ENCODE measurements at places on chromosomes 2 and 18.

- DNase-seq = no peak
Observed at GRCh38 chr2:186670831-186671230, 23.0 kb upstream of the FAM171B start.

GRCh38 chr18:2337552-2338141 is 233.7 kb downstream of the METTL4 start:
- DNase-seq = no peak

GRCh38 chr2:232022718-232023117 is 61.2 kb downstream of the DIS3L2 start:
- DNase-seq = no peak

DNA sequence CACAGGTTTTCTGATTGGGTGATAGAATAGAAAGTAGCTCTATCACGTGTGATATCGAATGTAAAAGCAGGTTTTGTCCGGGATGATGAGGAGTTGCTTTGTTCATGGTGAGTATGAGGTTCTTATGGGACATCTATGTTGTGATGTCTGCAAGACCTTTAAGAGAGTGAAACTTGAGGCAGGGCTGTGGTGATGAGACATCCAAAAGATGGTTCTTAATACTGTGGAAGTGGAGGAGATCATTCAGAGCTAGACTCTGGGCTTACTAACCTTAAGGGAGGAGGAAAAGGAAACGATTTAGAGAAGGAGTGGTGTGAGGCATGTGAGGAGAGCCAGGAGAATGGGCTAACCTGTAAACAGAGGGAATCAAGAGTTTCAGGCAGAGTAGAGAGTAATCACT is 92.0 kb downstream of the WDR7 start:
- no peak for DNase-seq

GRCh38 chr2:23480957-23481797 is 96.2 kb downstream of the KLHL29 start:
- no peak for DNase-seq

GRCh38 chr18:68928762-68929675 is 131.1 kb downstream of the CCDC102B start:
- no peak for DNase-seq

GRCh38 chr2:54492335-54492734 is 36.2 kb downstream of the SPTBN1 start:
- DNase-seq = no peak

GRCh38 chr2:104896446-104896845 is 42.5 kb downstream of the POU3F3 start:
- no peak for DNase-seq

DNA sequence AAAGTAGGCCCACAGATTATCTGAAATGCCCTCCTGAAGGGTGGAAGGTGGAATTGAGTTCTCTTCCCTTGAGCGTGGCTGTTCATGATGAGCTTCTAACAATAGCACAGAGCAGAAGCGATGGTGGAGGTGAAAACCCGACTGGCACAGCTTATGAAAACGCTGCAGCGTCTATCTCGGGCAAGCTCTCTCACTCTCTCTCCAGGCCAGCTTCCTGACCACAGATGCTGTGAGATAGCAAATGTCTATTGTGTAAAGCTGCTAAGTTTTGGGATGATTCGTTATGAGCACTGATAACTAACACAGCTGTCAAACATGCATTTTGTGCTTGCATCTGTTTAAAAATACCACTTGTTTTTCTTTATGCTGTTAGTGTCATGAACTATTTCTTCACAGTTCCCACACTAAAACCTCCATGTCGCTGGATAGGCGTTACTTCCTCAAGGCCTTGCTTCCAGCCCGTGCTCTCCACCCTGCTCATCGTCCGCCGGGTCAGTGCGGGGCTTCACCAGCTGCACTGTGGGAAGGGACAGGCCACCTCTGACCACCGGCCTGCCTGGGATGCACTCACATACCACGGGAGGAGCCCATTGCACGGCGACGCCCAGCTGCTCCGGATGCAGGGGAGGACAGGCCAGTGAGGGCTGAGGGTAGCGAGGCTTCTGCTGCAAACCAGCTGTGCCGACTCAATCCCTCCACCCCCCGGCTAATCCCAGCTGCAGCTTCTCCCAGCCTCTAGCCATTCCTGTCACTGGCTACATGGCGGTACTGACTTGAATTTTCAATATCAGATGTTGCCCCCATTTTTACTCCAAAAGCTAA is 60.0 kb upstream of the OTOS start:
- DNase-seq = no peak

DNA sequence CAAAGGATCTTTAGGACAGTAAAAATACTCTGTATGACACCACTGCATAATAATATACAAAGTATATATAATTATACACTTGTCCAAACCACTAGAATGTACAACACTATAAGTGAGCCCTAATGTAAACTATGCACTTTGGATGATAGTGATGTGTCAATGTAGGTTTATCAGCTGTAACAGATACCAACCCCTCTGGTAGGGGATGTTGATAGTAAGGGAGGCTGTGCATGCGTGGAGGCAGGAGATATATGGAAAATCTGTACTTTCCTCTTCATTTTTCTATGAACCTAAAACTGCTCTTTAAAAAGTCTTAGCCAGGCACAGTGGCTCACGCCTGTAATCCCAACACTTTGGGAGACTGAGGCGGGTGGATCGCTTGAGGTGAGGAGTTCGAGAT is 37.5 kb upstream of the SP3 start:
- no peak for DNase-seq

- no peak for DNase-seq
Observed at GRCh38 chr2:239431536-239431935, 30.7 kb upstream of the HDAC4 start.

GRCh38 chr2:180999274-180999964 is 19.0 kb downstream of the UBE2E3 start:
- DNase-seq = no peak

- DNase-seq = peak; percentile 77
Observed at GRCh38 chr2:28810384-28811285, at the start of gene SPDYA. Gene SPDYA (plus strand): TSS chr2:28810834. CDS start chr2:28816015, 5,181 bp downstream.

DNA sequence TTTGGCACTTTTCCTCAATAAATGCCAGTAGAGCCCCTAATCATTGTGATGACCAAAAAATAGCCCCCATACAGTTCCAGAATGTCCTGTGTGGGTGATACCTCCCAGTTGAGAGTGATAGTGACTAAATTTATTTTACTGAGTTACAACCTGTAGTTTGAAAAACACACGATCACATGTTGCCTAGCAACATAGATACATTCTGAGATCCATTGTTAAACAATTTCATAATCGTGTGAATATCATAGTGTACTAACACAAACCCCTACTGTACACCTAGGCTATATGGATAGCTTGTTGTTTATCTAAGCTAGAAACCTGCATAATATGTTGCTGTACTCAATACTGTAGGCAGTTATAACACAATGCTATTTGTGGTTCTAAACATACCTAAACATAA is 30.6 kb downstream of the KCMF1 start:
- no peak for DNase-seq

DNA sequence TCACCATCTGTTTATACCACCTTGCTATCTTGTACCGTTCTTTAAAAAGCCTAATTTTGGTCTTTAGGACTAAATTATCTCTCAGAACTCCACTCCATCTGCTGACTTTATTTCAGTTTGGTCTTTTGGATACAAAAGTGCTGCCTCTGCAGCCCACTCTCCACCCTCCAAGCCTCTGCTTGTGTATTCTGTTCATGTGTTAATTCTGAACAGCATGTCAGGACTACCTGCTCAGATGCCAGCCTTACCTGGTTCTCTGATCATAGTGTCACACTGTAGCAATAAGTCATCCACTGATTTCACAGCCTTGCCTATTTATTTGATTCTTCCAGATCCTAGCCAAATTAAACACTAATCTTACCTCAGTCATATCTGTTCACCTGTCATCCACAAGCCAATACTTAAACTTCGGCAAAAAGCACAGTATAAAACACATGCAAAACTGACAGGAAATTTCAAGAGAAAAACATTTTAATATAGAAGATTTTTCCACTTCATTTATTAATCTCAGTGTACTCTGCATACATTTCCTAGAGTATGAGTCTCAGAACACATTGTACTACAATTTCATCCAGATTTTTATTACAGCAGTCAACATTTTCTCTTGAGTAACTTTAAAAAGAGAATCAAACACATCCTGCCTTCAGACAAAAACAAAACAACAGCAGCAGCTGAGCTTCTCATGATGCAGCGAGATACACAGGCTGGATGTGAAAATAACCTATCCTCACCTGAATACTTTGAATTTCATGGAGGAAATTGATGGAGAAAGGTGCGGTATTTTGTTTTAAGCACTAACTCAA is 64.9 kb downstream of the PPP1R1C start:
- DNase-seq = no peak

DNA sequence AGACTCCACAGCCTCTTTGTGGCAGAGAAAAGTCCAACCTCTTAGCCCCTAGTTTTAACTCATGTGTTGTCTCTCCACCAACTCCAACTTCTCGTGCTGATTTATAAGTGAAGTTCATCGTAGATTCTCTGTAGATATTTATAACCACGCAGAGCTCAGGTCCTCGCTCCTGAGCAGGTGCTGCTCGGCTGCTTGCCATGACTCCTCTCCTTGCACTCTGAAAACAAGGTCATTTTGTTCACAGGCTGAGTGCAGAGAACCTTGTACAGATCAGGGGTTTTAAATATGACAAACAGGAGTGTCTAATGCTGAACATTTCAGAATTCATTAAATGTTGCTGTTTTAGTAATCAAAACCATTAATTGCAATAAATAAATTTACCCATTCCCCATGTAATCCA is 330.8 kb upstream of the GYPC start:
- DNase-seq = no peak

- no peak for DNase-seq
Observed at GRCh38 chr2:168345601-168346000, 98.2 kb upstream of the STK39 start.

DNA sequence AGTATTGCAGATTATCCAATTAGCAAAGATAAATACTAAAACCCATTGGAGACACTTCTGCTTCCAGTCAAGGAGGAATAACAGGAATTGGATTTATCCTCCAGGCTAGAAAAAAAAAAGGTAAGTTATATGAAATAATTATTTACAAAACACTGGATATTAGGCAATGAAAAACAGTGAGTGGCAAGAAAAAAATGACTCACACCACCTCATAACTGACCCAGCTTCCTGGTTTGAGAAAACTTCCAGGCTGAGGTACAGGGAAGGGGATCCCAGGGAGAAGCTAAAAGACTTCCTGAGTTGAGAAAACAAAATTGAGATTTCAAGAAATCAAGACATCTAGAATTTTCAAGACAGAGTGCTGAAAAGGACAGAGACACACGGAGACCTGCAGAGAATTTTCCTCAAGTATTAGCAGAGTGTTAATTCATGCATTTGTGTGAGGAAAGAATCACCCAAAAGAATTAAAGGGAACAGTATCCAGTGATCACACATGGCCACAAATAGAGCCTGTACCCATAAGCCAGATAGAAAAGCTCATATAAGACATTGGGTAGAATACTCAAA is 17.4 kb downstream of the SRD5A2 start:
- no peak for DNase-seq

DNA sequence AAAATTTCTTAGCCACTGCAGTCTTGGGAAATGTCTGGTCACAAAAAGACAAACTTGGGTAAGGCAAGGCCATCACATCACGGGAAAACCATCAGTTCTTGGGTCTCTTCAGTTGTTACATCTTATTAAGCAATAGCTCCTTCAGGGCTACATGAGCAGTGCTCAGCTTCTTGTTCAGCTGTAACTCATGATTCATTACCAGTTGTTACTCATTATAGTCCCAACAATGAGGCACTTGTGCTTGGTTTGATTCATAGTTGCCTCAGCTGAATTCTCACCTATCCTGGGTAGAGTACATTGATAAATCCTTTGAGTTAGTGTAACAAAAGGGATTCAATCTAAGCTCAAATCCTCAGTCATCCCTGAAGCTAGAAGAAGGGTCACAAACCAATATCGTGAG is 102.4 kb upstream of the DCC start:
- no peak for DNase-seq

- DNase-seq = no peak
Observed at GRCh38 chr2:71348302-71348701, 16.7 kb downstream of the ZNF638 start.

GRCh38 chr2:128536925-128537620 is 218.4 kb upstream of the HS6ST1 start:
- DNase-seq = no peak

DNA sequence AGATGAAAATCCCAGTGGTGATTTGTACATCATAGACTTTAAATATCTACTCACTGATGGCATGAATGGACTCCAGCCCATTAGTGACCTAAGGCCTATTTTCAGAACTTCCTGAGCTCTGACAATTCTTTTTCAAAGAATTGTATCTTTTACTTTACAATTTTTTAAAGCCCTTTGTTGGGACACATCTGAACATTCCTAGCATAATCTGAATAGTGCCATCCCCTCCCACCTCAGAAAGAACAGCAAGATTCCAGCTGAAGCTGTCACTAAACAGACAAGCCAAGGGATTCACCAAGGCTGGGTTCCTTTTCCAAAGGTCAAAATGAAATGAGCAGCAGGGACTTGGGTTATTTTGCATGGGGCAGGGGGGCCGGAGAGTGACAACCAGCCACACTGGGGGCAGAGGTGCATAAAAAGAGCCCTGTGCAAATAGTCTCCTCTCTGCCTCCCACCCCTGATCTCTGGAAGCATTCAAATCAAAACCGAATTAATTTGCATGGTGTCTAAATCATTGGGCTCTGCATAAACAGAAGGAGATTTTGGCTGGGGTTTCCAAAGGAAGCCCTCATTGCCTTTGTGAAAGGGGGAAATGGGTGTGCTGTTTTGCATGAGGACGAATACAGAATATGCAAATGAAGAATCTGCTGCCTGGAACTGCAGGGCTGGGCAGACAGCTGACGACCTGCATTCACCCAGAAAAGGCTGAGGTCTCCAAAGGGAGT is 17.2 kb downstream of the EPHA4 start:
- DNase-seq = no peak

GRCh38 chr2:12314127-12314760 is 402.5 kb upstream of the TRIB2 start:
- DNase-seq = no peak

GRCh38 chr2:150449856-150450255 is 37.6 kb downstream of the RND3 start:
- no peak for DNase-seq
